ENCODE measurements at places on chromosomes 6 and 20. TPM values are rescaled to one million over a fixed set of nuclear protein-coding genes. Genes with fewer than 3 reads are reported as not detected.

Gene AGER
- total RNA-seq = 342 TPM

GRCh38 chr6:17212546-17213371 is 68.4 kb upstream of the RBM24 start:
- H3K36me3 ChIP-seq = no peaks in the 10 kb centered on the region
- H3K27me3 ChIP-seq = no peaks in the 10 kb centered on the region
- H3K27ac ChIP-seq = no peak overlapping the region
- peak; percentile 99 for DNase-seq
- peaks cover 1% of the 10 kb centered on the region for H3K4me1 ChIP-seq

DNA sequence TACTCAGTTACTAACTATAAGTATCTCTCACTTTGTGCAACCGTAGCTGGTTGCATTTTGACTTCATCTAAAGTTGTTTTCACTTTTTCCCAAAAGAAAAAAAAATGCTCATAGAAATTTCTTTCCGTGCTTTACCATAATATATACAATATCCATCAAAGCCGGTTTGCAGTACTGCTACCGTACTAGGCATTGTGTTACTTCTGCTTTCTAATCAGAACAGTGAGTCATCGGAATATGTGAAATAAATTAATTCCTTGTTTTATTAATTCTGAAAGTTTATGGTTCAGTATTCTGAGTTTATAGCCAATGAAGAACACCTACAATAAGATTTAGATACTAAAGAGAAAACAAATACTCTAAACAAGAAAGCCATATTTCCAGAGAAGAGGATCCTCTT is 72.5 kb downstream of the TNFRSF21 start:
- no peaks in the 10 kb centered on the region for H3K36me3 ChIP-seq
- no peak overlapping the region for H3K4me3 ChIP-seq
- no peaks in the 10 kb centered on the region for H3K4me1 ChIP-seq
- H3K27me3 ChIP-seq = no peaks in the 10 kb centered on the region
- no peak overlapping the region for H3K27ac ChIP-seq

DNA sequence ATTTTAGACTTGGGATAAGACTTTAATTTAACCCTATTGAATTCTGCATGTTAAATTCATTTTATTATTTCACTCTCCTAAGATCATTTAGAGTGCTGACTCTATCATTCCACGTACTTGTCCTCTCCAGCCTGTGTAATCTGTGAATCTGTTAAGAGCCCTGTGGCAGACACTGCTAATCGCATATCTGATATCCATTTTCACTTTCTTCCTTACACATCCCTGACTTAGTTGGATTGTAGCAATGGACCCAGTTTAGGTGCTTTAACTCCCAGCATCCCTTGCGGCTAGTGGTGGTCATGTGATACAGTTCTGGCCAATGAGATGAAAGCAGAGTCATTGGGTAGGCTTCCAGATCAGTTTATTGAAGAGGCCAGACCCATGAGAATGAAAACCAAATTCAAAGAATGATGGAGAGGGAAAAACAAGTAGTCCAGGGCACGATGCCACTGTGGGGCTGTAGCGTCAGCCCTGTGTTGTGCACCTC is 57.2 kb upstream of the SOX4 start:
- H3K4me3 ChIP-seq = no peak overlapping the region
- H3K36me3 ChIP-seq = no peaks in the 10 kb centered on the region
- no peak overlapping the region for H3K27ac ChIP-seq

DNA sequence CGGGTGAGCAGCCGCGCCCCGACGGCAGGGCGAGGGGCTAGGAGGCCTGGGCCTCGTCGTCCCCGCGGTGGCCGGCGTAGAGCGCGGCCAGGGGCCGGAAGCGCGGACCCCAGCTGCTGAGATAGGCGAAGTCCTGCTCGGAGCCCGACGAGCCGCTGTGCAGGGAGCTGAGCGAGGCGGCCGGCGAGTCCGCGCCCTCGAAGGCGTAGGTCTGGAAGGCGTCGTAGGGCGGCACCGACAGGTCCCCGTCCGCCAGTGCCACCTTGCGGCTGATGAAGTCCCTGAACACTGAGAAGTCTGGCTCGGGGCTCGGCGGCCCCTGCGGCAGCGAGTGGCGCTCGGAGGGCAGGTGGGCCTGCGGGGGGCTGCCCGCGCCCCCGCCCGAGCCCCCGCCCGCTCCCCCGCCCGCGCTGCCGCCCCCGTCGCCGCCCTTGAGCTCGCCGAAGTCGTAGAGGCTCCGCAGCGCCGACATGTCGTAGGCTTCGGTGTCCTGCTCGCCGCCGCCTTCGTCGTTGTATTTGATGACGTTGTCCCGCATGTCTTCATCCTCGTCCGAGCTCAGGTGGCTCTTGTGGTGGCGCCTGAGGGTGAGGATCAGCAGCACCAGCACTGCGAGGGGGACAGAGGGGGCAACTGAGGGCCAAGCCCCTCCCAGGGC is 56.5 kb downstream of the CD40 start:
- no peak overlapping the region for H3K27ac ChIP-seq
- H3K27me3 ChIP-seq = peaks cover 32% of the 10 kb centered on the region
- H3K36me3 ChIP-seq = no peaks in the 10 kb centered on the region

Gene HRH3
- not detected for total RNA-seq

GRCh38 chr20:4573564-4574355 is 147.9 kb upstream of the PRND start:
- no peaks in the 10 kb centered on the region for H3K36me3 ChIP-seq
- DNase-seq = no peak
- no peak overlapping the region for H3K4me3 ChIP-seq
- peaks cover 3% of the 10 kb centered on the region for H3K27me3 ChIP-seq
- no peak overlapping the region for H3K27ac ChIP-seq

- H3K27me3 ChIP-seq = no peaks in the 10 kb centered on the region
- peaks cover 7% of the 10 kb centered on the region for H3K36me3 ChIP-seq
- peak overlapping the region; percentile 68 for H3K4me3 ChIP-seq
- peak; percentile 58 for DNase-seq
These were observed 2.1 kb downstream of the EZR start for GRCh38 chr6:158816803-158817727.

DNA sequence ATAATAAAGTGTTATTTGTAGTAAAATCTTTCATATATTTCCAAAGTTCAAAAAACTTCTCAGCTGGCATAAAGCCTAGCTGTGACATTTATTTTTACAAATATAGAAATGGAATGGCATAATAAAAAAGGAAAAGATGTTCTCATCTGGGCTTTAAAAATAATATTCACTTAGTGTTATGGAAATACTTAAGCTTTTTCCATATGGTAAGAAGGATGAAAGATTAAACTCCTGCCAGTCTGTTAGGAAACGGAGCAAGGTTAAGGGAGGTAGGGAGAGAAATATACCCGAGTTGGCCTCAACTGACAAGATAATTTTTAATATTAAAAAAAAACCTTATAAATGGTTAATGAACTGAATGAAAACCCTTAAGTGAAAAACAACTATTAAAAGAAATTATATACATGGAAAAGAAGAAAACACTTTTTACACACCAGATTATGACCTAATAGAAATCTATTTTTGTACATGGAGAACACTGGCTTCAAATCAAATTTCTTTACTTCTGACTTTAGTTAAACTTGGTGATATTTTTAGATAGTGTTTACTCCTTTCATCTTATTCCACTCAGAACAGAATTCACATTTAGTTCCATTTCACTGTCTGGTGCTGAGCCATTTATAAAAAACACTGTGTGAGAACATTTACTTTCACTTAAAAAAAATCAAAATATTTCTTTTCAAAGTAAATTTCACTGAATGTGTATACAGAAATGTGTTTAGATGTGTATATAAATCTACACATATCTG is 137.0 kb downstream of the DST start:
- DNase-seq = no peak
- H3K27me3 ChIP-seq = no peaks in the 10 kb centered on the region
- no peak overlapping the region for H3K4me3 ChIP-seq
- peaks cover 4% of the 10 kb centered on the region for H3K4me1 ChIP-seq
- no peak overlapping the region for H3K27ac ChIP-seq

GRCh38 chr20:37693242-37693634 is 592 bp upstream of the CTNNBL1 start:
- no peak overlapping the region for H3K4me3 ChIP-seq
- H3K36me3 ChIP-seq = no peaks in the 10 kb centered on the region
- H3K27me3 ChIP-seq = peaks cover 4% of the 10 kb centered on the region

Gene HLA-DPA1
- 96.2 TPM for total RNA-seq

Gene FOXA2
- 39.5 TPM for total RNA-seq

- no peaks in the 10 kb centered on the region for H3K4me1 ChIP-seq
- H3K27ac ChIP-seq = no peak overlapping the region
- H3K36me3 ChIP-seq = no peaks in the 10 kb centered on the region
- H3K4me3 ChIP-seq = no peak overlapping the region
- H3K27me3 ChIP-seq = no peaks in the 10 kb centered on the region
These were observed 619.0 kb downstream of the PHF3 start for GRCh38 chr6:64254558-64254957.

- H3K4me1 ChIP-seq = no peaks in the 10 kb centered on the region
- H3K4me3 ChIP-seq = no peak overlapping the region
- H3K36me3 ChIP-seq = no peaks in the 10 kb centered on the region
- H3K27me3 ChIP-seq = no peaks in the 10 kb centered on the region
These were observed 32.8 kb upstream of the OVOL2 start for GRCh38 chr20:18090477-18090876.

Gene ADGB
- total RNA-seq = 9.6 TPM

GRCh38 chr6:160395187-160395586 is 47.0 kb downstream of the SLC22A3 start:
- H3K36me3 ChIP-seq = no peaks in the 10 kb centered on the region
- no peak overlapping the region for H3K4me3 ChIP-seq
- DNase-seq = no peak
- H3K4me1 ChIP-seq = peaks cover 7% of the 10 kb centered on the region
- no peaks in the 10 kb centered on the region for H3K27me3 ChIP-seq
- no peak overlapping the region for H3K27ac ChIP-seq

Gene SEL1L2
- total RNA-seq = not detected

- H3K4me3 ChIP-seq = no peak overlapping the region
- no peaks in the 10 kb centered on the region for H3K27me3 ChIP-seq
- H3K27ac ChIP-seq = peak overlapping the region; percentile 78
- peaks cover 22% of the 10 kb centered on the region for H3K4me1 ChIP-seq
- DNase-seq = no peak
These were observed 38.3 kb downstream of the SLC22A23 start for GRCh38 chr6:3418496-3419060.

- no peaks in the 10 kb centered on the region for H3K36me3 ChIP-seq
- no peak overlapping the region for H3K4me3 ChIP-seq
- no peaks in the 10 kb centered on the region for H3K27me3 ChIP-seq
- H3K27ac ChIP-seq = no peak overlapping the region
- H3K4me1 ChIP-seq = no peaks in the 10 kb centered on the region
These were observed 11.4 kb downstream of the ZC3H12D start for GRCh38 chr6:149473080-149474052.

Gene DLL1
- total RNA-seq = 16.9 TPM

DNA sequence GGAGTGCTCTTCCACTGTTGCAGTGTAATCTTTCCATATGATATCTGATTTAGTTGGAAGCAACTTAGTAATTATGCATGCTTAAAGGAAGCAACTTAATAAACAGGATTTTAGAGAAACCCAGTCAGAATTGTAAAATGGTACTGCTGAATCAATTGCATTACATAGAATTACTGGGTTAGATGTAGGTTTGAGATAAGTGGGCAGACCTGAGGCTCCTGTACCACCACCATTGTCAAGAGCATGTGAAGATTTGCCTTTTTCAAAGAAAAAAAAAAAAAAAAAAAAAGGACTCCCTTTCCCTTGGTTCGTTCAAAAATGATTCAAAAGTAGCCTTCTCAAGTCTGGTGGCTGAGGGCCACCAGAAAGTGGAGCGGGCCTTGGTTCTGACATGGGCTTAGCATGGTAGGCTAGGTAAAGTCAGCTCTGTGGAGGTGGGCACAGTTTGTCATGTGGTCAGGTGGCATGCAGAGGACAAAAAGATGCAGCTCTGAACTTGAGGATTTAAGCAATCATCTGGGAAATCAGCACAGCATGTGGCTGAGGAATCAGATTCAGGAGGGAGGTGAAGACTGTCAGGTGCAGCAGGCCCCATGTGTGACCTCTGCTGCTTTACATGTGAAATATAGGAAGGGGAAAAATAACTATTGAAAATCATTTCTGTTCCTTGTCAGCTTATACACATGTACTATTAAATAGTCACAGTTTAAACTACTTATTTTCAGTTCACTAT is 32.4 kb downstream of the ARID1B start:
- no peak overlapping the region for H3K4me3 ChIP-seq
- no peaks in the 10 kb centered on the region for H3K36me3 ChIP-seq
- no peaks in the 10 kb centered on the region for H3K27me3 ChIP-seq
- peaks cover 13% of the 10 kb centered on the region for H3K4me1 ChIP-seq

Gene F13A1
- total RNA-seq = 69.9 TPM

GRCh38 chr20:45058168-45058850 is 42.6 kb downstream of the KCNS1 start:
- peaks cover 9% of the 10 kb centered on the region for H3K36me3 ChIP-seq
- no peaks in the 10 kb centered on the region for H3K4me1 ChIP-seq
- H3K27me3 ChIP-seq = no peaks in the 10 kb centered on the region
- H3K4me3 ChIP-seq = no peak overlapping the region
- DNase-seq = no peak
- no peak overlapping the region for H3K27ac ChIP-seq

Gene PRKN
- total RNA-seq = 5.7 TPM

Gene CCDC28A
- 15.1 TPM for total RNA-seq

GRCh38 chr6:16493112-16493511 is 254.7 kb downstream of the GMPR start:
- no peaks in the 10 kb centered on the region for H3K36me3 ChIP-seq
- no peaks in the 10 kb centered on the region for H3K27me3 ChIP-seq
- no peak for DNase-seq
- H3K4me3 ChIP-seq = no peak overlapping the region
- H3K4me1 ChIP-seq = no peaks in the 10 kb centered on the region

- no peak for DNase-seq
- no peaks in the 10 kb centered on the region for H3K27me3 ChIP-seq
- H3K4me3 ChIP-seq = no peak overlapping the region
- no peaks in the 10 kb centered on the region for H3K36me3 ChIP-seq
- no peak overlapping the region for H3K27ac ChIP-seq
- H3K4me1 ChIP-seq = no peaks in the 10 kb centered on the region
These were observed 505.9 kb upstream of the SYNCRIP start for GRCh38 chr6:86148586-86148985.

DNA sequence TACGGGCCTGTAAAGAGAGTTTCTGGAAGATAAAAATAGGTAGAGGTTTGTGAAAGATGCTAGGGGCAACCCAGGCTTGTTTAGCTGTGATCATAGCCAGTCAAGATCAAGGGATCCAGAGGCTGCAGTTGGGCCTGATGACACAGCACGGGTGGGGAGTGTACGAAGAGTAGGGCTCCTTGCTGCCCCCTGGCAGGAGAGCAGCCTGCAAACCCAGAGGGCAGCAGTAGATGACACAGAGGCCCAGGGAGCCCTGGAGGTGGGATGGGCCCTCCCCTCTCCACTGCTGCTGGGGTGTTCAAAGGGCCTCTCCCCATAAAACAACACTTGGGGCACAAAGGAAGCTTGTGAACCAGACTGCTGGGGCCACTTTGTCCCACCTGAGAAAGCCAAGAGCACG is 47.2 kb downstream of the VEGFA start:
- no peaks in the 10 kb centered on the region for H3K27me3 ChIP-seq
- no peak overlapping the region for H3K27ac ChIP-seq
- H3K4me3 ChIP-seq = no peak overlapping the region
- no peaks in the 10 kb centered on the region for H3K4me1 ChIP-seq
- no peaks in the 10 kb centered on the region for H3K36me3 ChIP-seq

Gene SRXN1
- total RNA-seq = 6.1 TPM

Gene NNAT
- 1.9 TPM for total RNA-seq
